ENCODE measurements at places on chromosomes 12 and 14.

GRCh38 chr12:102740141-102740955, 176.7 kb downstream of the PAH start:
- DNase-seq: no peak

- no peak for DNase-seq
These were observed 9.7 kb upstream of the RIN3 start for GRCh38 chr14:92503756-92504491.

GRCh38 chr12:133165776-133166175, 15.5 kb upstream of the ZNF268 start:
- no peak for DNase-seq

DNA sequence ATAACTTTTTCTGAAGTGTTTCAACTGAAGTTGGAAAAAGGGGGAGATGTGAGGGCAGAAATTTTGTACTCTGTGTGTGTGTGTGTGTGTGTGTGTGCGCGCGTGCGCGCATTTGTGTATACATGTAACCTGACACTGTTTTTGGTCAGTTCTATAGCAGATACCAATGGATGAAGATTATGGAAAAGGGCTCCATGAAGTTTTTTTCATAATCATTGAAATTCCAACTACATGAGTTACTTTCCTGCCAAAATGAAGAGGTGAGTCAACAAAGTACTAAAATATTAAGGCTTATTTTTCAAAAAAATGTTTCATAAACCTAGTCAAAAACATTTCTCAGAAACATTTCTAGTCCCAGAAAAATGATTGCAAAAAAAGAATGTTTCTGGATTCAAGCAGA, 25.7 kb upstream of the CERS5 start:
- DNase-seq: no peak

GRCh38 chr12:119100933-119101332, 77.8 kb upstream of the HSPB8 start:
- no peak for DNase-seq

- no peak for DNase-seq
These were observed 148.4 kb downstream of the ALG10B start for GRCh38 chr12:38465020-38465419.

GRCh38 chr12:9925705-9926393, 6.3 kb downstream of the CLEC2A start:
- peak; percentile 52 for DNase-seq

GRCh38 chr14:59374048-59374447, 91.1 kb downstream of the GPR135 start:
- DNase-seq: no peak

DNA sequence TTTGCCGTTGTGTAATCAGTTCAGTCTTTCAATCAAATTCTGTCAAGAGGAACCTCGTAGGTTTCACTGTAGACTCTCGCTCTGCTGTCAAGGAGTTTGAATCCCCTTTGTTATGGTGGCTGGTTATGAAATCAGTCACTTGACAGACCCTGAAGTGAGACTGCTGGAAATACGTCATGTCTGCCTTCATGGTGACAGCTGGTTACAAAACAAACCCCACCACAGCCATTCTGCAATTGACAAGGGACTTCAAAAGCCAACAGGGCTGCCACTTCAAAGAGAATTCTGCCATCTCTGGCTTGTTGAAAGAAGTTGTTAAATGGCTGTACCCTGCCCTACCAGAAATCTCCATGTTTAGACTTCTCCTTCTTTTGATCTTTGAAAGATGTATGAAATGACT, 286.9 kb downstream of the ERC1 start:
- DNase-seq: peak; percentile 11

DNA sequence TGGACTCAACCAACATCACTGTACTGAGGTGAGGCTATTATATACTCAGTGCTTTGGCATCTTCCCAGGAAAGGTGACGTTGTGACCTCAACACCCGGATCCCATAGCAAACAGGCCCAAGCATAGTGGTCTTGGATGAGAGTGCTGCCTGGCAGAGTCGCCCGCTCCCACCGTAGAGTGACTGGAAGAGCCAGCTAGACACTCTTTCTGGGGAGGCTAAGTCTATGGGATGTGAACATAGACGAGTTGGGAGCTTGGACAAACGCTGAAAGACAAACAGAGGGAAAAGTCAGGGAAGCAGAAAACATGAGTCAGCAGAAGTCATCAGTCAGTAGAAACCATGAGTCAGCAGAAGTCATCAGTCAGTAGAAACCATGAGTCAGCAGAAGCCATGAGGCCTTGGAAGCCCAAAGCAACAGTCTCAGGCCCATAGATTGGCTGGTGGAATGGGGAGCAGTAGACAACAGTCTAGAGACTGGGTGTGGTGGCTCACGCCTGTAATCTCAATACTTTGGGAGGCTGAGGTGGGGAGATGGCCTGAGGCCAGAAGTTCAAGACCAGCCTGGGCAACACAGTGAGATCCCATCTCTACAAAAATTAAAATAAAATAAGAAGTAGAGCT, 66.4 kb upstream of the MAP1LC3B2 start:
- no peak for DNase-seq

GRCh38 chr12:96255077-96255476, 60.9 kb downstream of the ELK3 start:
- DNase-seq: no peak

- DNase-seq: no peak
These were observed 32.2 kb upstream of the RIN3 start for GRCh38 chr14:92481386-92481785.

- DNase-seq: no peak
These were observed 167.3 kb downstream of the ZFP36L1 start for GRCh38 chr14:68625366-68626090.

GRCh38 chr14:54498095-54498531, 9.3 kb upstream of the GMFB start:
- DNase-seq: no peak

DNA sequence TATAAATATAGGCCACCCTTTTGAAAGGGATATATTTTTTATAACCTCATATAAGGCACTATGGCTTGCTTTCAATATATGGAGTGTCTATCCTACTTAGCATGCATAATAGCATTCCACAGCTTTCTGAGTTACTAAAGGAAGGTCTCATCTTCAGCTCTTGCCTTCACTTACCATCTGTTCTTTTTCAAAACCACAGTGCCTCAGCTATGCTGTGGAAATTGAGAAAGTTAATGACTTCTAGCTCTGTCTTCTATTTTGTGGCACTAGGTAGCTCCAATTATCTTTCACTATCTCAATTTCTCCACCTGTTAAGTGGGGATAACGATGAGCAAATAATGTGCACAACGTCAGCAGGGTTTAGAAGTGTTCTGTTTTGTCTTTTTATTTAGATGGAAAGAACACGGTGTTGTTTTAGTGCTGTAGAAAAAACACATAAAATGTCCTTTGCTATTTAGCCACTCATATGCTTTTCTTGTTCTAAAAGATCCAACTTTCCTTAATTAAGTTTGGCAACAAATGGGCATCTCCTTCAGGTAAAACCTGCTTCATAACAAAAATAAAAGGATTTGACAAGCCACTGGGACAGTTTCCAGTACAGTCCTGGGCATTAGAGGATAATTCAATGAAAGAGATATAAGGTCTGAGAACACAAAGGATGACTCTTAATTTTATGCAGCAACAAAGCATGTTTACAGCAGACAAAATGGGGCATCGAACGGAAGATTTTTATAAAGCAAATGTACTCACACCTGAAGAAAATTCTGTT, 462.0 kb upstream of the SYT1 start:
- no peak for DNase-seq

GRCh38 chr14:41418851-41419250, 187.8 kb upstream of the LRFN5 start:
- DNase-seq: no peak

GRCh38 chr12:116282371-116283286, 5.1 kb upstream of the MED13L start:
- no peak for DNase-seq

GRCh38 chr12:14514154-14514842, 53.4 kb downstream of the PLBD1 start:
- DNase-seq: no peak

GRCh38 chr12:108948367-108948766, 68.5 kb downstream of the DAO start:
- no peak for DNase-seq

GRCh38 chr14:54368291-54368690, 28.5 kb upstream of the CDKN3 start:
- DNase-seq: no peak

GRCh38 chr14:46197856-46198255, 453.7 kb downstream of the RPL10L start:
- DNase-seq: no peak

GRCh38 chr12:54593135-54593534, 4.7 kb upstream of the PPP1R1A start:
- DNase-seq: no peak

DNA sequence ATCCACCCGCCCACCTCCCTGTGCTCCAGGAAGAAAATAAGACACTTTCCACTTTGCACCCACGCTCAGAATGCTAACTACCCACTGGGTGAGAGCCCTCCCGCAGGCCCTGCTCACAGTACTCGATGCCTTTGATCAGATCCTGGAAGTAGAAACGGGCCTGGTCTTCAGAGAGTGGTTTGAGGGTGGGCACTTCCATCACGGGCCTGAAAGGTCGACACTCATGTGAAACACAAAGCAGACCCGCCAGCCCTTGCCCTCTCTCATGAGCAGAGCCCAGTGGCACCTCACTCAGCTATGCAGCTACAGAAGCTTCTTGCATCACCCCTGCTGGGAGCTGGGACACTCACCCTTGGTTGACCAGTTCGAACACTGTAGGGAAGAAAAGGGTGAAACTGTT, 41.1 kb downstream of the CAMKK2 start:
- DNase-seq: no peak

GRCh38 chr12:103257763-103258162, 238.0 kb downstream of the C12orf42 start:
- no peak for DNase-seq

DNA sequence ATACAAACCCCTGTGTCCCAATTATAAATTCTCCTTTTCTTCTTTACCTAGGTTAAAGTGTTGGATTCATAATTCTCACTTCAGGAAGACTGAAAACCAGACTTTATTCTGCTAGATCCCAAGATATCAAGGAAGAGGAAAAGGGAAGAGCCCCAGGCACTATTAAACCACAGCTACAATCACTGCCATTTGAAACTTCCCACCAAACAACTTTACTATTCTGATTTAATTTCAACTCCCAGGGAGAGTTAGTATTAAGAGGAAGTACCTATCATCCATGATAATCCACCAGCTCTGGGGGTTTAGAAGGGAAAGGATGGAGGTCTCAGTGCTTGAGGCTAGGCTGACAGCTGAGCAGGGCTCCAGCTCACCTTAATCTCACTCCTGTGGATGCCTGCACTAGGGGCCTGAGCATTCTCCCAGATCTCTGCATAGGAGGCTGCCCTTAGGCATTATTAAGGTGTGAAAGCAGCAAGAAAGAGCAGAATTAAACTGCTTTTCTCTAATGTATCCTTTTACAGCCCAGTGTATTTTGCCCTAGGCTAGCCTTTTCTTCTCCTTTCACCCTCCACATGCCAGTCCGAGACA, 52.9 kb downstream of the MYF5 start:
- no peak for DNase-seq

DNA sequence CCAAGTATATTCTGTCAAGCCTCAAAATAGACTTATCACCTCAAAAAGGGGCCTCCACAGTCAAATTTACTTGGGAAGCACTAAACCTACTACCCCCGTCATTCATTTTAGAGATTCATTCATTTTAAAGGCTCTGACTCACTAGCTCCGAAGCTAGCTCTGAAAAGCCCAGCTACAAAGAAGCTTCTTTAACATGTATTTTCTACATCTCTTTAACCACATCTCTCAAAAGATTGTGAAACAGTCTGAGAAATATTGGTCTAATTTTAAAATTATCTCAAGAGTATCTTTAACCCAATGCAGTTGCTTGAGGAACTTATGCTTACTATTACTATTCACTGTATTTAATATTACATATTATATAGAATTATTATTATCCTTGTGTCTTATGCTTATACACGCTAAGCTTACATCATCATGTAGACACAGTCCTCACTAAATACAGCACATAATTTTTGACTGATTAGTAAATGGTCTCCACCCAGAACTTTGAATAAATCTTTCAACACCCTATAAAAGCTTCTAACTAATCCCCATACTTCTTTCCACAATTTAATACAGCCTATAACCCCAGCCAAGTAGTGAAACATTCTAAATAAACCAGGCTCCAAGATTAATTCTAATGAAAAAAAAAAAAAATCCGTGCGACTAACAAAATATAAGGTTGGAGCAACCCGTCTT, 7.8 kb downstream of the NT5DC3 start:
- DNase-seq: no peak

- DNase-seq: no peak
These were observed 24.9 kb upstream of the BCDIN3D start for GRCh38 chr12:49867570-49868341.

Data from CD4-positive, alpha-beta T cell treated with Interleukin-15 for 4 hours (primary cell).